Germinal center (tissue), 1 donor: ENCODE measurements at places on chromosomes 1 and 21.

DNA sequence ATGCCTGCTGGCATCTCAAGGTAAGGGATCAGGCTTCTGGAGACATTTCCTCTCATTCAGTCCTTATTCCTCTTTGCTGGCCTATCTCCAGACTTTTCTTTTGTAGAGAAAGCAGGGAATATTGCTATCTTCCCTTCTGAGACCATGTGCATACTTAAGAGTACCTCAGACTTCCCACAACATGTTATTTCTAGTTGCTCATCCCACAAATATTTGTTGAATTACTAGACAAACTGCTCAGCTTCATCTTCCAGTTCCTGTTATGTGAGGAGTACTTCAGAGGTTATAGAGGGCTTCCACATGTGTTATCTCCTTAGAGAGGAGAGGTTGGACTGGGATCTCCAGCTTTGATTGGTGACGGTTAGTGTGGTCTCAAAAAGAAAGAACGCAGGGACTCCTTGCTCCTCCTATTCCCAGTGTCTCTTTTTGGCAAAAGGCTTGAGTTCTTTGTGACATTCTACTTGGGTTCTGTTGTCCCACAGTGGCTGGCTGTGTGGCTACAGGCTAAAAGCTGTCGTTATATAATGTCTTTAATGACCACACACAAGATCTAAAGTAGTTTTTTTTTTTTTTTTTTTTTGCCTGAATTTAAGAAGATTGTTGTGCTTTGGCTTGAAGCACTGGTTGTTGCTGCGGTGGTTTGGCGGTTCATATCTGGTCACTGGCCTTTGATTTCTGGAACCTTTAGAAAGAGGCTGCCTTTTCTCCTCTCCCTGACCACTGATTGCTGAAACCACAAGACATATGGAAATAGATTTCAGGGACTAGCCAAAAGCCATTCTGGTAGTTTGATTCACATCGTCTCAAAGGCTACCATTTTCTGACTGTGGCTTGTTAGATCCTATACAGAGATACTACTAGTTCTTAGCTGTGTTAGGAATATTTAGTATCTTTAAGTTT, 78.7 kb downstream of the FGGY start:
- DNase-seq = no peak

DNA sequence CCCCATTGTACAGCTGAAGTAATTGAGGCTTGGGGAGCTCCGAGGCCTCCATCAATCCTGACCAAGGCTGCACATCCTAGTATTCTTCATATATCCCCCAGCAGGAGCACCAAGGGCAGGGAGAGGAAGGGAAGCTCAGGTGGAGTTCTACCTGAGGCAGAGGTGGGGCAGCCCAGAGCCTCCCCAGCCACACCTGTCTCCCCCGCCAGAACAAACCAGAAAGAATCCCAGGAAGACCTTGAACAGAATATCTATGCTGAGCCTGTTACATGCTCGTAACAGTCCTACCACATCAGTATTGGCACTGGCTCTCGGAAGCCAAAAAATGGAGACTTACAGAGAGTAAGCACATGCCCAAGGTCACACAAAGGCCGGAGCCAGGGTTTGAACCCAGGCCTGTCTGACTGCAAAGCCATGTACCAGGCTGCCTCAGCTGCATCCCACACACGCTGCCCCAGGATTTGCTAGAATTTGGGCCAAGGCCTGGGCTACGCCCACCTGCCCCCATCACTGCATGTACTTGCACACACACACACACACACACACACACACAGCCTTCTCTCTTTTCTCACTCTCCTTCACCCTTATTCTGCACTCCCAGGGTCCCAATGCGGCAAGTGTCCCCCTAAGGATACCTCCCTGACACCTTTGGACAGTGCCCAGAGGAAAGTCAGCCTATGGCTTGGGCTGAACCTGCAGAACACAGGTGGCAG, 4.5 kb downstream of the E2F2 start:
- no peak for DNase-seq

GRCh38 chr1:86450847-86451246, 17.9 kb upstream of the CLCA1 start:
- no peak for DNase-seq

- DNase-seq = no peak
These were observed 22.4 kb upstream of the ARHGAP29 start for GRCh38 chr1:94259635-94260289.

DNA sequence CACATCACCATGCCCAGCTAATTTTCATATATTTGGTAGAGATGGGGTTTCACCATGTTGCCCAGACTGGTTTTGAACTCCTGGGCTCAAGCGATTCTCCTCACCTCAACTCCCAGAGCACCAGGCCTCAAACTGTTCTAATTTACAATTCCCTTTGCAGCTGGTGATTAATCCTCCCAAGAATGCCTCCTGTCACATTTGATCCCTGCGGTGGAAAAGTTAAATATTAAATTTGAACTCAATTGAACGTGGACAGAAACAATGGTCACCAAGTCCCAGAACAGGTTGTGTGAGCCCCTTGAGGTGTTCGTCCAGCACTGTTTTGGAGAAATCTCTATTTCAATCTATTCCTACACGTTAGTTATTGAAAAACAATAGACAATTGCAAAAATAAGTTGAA, 2.0 kb upstream of the ANKRD35 start:
- DNase-seq = no peak

- DNase-seq = no peak
These were observed 4.2 kb downstream of the GSTM4 start for GRCh38 chr1:109659997-109660690.

- DNase-seq = no peak
These were observed 829.2 kb upstream of the ADAMTS5 start for GRCh38 chr21:27796106-27796505.

DNA sequence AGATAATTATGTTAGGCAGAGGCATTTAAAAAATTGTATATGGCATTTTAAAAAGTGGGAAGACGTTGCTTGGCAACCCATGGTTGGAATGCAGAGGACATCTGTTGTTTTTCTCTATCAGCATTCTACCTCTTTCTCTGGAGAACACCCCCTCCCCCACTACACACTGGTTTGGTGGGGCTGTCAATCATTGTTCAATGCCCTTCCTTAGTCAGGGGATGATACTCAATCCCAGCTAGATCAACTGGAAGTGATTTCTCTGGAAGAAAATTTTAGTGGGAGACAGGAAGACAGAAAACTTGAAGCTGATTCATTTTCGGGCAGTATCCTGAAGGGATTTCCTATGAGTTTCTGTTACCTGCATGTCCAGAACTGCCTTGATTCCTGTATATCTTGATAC, 35.7 kb upstream of the CAP1 start:
- no peak for DNase-seq

- DNase-seq = no peak
These were observed 265.8 kb upstream of the ST6GALNAC5 start for GRCh38 chr1:76601465-76601864.

DNA sequence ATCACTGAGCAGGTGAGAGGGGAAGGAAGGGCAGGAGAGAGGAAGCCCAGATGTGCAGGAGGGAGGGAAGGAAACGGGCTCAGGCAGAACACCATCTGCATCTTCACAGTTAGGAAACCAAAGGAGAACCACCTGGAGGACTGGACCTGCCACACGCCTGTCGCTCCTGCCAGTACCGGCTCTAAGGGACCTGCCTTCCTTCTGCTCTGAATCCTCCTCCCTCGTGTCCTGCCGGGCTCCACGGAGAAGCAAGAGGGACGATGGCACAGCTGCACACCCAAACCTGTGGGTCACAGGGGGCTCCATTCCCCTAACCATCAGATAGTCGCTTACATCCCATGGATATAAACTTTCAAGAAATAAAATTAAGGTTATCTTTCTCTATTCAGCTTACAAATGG, 56.1 kb downstream of the TOR1AIP2 start:
- no peak for DNase-seq

GRCh38 chr1:1758059-1758621, 20.1 kb downstream of the NADK start:
- DNase-seq = no peak

DNA sequence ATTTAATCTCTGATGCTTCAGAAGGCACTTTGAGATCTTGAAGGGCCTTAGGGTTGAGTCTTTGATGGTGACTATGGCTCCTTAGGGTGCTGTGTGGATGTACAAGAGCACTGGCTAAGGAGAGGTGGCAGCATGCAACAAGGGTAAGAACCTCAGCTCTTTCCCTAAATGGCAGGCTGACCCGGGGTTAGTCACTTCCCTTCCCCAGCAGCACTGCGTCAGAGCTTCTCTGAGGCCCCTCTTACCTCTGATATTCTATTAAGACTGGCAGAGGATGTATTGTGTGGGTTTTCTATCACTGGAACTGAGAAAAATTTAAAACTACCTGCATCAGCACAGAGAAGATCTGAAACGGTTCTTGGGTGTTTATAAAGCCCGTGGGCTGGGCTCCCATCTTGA, 11.8 kb downstream of the C1orf116 start:
- no peak for DNase-seq

DNA sequence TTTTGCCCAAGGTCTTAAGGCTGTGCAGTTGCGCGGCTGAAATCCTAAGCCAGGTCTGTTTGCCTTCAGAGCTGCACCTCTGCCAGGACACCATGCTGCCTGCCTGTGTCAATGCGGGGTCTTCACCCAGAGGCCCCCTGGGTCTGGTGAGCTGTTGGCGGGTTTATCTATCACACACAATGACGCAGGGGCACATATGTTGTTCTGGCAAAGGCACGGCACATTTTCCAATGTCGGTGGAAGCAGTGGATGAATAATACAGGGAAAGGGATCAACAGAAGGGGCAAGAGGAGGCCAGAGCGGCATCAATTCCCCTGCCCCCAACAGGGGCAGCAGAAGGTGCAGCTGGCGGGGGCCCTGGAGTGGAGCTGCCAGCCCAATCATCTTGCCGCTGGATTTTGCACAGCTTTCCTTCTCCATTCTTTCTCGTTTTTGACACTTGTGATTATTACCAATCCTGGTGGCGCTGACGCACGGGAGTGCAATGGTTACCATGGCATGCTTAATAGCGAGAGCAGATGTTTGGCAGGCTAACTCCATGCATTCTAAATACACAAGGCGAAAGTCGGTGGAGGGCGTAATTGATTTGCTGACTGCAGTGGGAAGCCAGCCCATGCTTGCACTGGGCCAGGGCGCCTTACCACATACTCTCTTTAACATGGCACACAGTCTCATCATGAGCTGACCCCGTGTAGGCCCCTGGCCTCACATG, 45.8 kb upstream of the CYP2J2 start:
- no peak for DNase-seq

DNA sequence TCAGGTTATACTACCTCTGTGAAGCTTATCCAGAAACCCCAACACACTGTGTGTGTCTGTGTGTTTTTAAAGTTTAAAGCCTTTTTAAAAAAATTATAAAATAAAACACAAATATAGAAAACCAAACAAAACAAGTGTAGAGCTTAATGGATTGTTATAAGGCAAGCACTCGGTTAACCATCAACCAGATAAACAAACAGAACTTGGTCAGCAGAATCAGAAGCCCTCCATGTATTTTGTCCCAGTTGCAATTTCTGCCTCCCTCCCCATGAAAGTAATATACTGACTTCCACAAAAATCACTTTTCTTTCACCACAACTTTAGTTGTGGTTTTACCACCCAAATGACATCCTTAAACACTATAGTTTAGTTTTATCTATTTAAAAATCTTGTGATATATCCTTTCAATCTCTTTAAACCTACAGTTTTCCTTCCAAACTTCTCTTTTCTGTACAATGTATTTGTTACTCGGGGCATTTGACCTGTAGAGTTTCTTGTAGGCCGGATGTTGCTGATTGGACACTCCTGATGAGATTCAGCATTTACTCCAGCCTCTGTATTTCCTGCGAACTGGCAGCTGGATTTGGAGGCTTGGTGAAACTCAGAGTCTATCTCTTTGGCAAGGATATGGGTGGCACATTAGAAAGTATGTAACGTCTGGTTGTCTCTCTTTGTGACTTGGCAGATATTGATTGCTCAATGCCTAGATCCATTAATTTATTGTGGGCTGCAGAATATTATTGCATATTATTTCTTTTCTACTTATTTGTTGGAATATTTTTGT, 8.6 kb downstream of the PAPPA2 start:
- no peak for DNase-seq

- DNase-seq = no peak
These were observed 201.1 kb downstream of the MATN1 start for GRCh38 chr1:30522031-30523004.

- DNase-seq = no peak
These were observed 17.6 kb downstream of the CRB1 start for GRCh38 chr1:197285526-197286205.

DNA sequence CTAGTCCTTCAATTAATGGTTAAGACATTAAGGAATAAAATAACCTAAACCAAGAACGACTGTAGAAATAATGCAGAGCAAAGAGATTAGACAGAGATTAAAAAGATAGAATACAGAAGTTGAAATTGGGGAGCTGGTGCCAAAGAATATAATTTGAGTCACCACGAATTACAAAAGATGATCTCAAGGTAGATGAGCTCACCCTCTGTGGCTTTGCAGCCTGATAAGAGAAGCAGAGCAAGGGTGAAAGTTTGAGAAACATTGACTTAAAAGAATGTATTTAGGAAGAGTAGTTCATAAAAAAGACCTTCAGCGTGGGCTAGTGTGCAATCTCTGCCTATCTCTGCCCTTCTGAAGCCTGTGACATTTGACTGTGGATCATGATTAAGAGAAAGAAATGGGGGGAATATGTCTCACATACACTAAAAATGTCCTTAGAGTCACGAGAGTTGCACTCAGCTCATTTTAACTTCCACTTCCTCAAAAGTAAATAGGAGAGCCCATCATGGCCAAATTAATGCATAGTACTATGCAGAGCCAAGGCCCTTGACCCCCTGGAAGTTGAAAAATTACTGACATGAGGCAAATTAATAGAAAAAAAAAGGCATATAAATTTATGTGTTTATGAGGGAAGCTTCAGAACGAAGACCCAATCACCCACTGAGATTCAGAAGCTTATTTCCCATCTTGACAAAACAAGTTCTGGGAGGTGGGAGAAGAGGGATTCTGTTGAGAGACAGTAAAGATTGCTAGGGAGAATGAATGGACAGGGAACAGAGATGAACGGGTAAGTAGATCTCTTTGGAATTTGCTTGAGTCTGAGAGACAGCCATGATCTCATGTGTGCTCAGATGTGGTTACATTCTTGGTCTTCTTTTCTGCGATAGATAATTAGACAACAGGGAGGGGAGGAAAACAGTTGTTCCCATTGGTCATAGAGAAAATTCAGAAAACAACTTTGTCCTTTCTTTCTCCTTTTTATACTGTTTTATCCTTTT, 395.4 kb upstream of the LRRC7 start:
- DNase-seq = no peak

DNA sequence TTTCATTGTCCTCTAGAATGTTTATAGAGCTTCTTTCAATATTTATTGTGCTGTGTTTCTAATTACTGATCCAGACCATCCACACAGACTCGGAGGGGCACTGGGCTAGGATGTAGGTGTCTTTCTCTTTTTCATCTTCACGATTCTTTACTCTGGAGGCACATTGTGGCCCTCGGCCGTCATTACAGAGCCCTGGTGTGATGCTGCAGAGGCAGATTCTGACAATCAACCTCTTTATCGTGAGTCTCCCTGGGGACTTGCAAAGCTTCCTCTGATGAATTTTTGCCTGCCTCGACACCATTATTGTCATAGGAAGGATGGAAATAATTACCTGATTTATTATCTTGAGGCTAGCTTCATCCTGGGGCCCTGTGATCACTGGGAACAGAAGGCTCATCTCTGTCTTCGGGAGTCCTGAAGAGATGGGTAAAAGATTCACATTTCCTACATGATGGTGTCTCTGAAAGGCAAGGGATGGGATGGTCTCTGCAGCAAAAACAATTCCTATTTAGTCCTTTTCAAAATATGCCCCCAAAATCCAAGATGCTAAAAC, 89.4 kb downstream of the SEC16B start:
- DNase-seq = no peak

- DNase-seq = no peak
These were observed 198.3 kb downstream of the CYYR1 start for GRCh38 chr21:26374817-26375216.
